ENCODE measurements at places on chromosomes 5 and 9.

DNA sequence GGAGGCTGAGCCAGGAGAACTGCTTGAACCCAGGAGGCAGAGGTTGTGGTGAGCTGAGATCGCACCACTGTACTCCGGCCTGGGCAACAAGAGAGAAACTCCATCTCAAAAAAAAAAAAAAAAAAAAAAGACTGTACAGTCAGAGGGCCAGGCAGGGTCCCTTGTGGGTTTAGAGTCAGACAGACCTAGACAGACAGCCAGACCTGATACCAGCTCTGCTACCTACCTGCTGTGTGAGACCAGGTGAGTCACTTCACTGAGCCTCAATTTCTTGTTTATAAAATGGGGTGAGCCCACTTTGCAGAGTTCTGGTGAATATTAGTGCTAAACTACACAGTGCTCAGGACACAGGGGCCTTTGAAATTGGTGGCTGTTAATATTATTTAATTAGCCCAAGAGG lies 19.7 kb downstream of the TRIM14 start:
- no peak for DNase-seq

DNA sequence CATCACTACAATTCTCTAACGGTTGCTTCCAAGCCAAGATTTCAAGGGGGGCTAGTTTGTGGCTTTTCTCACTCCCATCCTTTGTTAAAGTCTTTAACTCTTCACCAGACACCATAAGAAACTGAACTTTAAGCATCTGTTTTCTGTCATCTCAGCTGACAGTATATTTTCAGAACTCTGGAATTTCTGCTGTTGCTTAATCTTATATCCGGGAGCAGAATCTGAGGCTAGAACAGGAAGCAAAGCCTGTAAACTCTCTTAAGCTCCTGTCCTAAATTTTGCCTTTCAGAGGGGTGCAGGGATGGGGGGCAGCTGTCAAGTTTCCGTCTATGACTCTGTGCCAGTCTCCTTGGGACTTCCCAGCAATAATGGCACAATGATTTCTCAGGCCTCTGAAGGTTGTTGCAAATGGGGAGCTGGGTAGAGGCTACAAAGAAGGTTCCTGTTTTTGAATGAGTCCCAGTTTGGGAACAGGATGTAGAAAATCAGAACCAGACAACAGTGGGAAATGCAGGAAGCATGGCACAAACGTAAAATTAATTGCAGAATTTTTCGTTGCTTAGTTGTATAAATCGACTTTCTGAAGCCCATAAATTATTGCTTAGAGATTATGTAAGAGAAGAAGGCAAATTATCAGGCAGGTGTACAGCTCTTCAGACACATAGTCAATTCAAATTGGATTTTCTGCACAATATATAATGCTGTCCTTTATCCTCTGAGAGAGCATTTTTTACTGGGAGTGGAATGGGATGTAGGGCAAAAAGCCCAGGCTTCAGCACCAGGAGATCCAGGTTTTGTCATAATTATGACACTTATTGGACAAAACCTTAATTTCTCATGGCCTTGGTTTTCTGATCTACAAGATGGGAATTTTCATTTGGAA lies 430.9 kb downstream of the DMAC1 start:
- no peak for DNase-seq

- no peak for DNase-seq
Observed at GRCh38 chr9:26261503-26262330, 583.5 kb upstream of the TUSC1 start.

- DNase-seq, result no peak
Observed at GRCh38 chr5:56561-57290, 35.2 kb upstream of the PLEKHG4B start.

GRCh38 chr5:131230406-131230805 lies 33.4 kb upstream of the CDC42SE2 start:
- no peak for DNase-seq

DNA sequence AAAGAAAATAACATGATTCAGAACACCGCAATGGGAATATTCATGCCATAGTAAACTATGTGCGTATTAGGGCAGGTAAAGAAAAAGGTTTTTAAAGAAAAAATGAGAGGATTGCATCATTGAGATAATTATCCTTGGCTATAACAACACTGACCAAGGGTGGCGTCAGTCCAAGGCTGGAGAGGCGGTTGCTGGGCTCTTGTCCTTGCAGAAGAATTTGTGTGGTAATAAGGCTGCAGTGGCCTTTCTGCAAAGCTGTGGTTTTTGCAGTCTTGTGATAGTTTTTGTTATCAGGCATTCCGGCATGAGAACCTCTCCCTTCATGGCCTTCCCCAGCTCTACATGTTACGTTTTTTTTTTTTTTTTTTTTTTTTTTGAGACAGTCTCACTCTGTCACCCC lies 14.0 kb downstream of the BOD1 start:
- no peak for DNase-seq

DNA sequence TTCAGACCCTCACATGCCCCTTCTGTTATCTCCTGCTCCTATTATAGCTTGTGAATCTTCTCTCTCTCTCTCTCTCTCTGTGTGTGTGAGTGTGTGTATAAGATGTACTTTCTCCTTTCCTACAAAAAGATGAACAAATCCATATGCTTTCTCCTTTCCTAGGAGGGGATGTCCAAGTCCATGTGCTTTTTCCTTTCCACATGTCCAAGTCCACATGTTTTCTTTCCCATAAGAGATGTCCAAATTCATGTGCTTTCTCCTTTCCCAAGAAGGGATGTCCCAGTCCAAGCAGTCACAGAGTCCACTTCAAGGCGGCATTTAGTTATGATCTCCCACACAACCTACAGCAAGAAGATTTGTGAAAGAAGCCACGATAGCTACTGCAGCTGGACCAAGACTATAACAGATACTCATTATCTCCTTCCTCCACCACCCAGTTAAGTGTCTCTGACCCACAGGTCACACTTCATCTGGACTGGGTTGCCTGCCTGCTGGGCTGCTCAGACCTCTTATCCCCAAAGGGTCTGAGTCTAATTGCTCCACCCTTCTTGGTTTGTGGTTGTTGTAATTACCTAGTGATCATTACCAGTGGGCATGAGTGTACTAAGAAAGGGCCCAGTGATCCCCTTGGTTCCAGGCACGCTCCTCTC lies 18.4 kb upstream of the FOXI1 start:
- no peak for DNase-seq

- DNase-seq, result peak; percentile 51
Observed at GRCh38 chr5:7745882-7746610, 104.9 kb downstream of the CFAP90 start.

GRCh38 chr5:107306594-107306993 lies 364.1 kb downstream of the EFNA5 start:
- DNase-seq, result no peak

GRCh38 chr5:127746756-127747155 lies 43.6 kb downstream of the CCDC192 start:
- no peak for DNase-seq

GRCh38 chr5:142587354-142587965 lies 98.4 kb downstream of the FGF1 start:
- DNase-seq, result no peak

DNA sequence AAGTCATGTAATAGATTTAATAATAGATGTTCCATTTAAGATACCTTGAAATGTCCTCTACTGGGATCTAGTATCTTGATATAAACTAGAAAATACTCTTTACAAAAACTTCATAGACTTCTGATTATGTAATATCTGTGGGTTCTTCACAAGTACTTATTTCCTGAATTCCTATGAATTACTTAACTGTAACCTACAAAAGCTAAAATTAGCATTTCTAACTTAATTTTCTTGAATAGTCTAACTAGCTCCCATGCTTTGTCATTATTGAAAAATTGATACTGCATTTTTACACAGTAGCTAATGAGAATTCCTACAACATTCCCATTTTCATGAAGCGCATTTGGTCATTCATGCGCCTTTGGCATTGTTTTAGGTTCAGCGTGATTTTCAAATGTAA lies 1828.2 kb downstream of the MAT2B start:
- no peak for DNase-seq

DNA sequence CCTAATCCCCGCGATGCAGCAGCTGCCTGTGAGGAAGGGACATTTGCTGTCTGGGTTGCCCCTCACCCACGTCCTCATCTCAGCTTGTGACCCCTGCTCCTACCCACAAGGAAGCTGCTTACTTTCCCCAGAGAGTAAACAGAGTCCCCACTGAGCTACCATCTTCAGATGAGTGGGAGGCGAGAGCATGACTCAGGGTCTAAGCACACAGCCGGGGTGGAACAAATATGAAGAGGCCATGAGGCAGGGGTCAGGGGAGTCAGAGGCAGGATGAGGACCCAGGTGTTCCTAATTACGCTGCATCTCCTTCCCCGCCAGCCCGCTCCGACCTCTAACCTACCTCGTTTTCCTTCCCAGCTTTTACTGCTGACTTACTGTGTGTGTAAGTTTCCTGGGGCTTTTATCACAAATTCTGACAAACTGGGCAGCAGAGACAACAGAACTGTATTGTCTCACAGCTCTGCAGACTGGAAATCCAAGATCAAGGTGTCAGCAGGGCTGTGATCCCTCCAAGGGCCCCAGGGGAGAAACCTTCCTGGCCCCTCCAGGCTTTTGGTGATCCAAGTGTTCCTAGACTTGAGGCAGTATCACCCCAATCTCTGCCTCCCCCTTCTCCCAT lies 94.0 kb upstream of the DNAH5 start:
- no peak for DNase-seq

DNA sequence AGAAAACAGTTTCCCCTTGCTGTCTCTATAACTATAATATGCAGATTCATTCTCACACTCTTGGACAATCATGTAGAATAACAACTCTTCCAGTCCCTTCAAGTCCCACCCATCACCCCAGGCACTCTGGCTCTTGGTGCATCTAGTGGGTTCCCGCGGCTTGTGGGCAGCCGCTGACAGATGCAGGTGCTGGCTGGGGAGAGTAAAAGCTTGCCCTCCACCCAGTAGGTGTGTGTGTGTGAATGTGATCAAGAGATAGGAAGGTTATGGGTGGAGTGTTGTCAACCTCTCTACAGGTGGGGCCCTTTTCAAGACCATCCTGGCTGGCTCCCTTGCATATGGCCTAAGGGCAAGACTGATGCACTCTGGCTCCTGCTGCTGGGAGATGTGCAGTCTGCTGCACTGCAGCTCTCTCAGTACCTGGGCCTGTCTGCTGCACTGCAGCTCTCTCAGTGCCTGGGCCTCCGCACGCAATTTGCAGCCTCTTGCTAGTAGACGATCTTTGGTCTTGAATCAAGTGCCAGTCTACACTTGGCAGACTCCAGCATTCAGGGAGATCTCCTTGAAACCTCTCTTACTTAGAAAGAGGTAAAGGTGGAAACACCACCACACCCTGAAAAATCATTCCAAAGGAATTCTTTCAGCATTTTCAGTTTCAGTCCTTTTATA lies 189.7 kb upstream of the GDNF start:
- DNase-seq, result no peak

DNA sequence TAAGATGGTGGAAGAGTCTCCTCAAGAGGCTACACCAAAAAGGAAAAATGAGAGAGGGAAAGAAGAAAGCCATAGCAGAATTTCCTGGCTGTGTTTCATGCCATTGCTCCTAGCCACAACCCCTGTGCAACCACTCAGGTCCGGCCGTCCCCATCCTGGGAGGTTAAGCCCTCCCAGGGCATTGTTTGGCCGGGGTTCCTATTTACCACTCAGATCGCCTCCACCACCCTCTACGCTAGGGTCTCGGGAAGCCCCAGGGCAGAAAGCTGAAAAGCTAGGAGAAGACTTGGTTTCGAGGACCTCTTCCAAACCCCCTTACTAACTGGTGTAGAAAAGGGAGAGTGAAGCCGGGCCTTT lies 715 bp downstream of the RC3H2 start:
- no peak for DNase-seq

DNA sequence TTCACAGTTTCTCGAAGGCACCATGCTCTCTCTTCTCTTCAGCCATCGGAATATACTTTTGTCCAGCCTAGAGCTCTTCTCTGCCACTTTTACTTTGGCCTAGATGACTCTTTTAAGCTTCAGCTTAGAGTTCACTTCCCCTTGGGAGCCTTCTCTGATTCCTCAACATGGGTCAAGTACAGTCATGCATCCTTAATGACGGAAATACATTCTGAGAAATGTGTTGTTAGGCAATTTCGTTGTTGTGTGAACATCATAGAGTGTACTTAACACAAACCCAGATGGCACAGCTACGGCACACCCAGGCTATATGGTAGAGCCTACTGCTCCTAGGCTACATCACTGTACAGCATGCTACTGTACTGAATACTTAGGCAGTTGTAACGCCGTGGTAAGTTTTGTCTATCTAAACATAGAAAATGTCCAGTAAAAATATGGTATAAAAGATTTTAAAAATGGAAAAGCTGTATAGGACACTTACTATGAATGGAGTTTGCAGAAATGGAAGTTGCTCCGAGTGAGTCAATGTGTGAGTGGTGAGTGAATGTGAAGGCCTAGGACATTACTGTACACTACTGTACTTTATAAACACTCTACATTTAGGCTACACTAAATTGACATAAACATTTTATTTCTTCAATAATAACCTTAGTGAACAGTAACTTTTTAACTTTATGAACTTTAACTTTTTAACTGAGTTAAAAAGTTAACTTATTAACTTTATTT lies 15.1 kb upstream of the TNFSF15 start:
- DNase-seq, result no peak

GRCh38 chr5:45017568-45017967 lies 208.8 kb downstream of the MRPS30 start:
- DNase-seq, result no peak

GRCh38 chr9:91067306-91067860 lies 265.8 kb downstream of the SYK start:
- no peak for DNase-seq

GRCh38 chr9:134230942-134231325 lies 66.6 kb upstream of the RNU6ATAC start:
- no peak for DNase-seq

DNA sequence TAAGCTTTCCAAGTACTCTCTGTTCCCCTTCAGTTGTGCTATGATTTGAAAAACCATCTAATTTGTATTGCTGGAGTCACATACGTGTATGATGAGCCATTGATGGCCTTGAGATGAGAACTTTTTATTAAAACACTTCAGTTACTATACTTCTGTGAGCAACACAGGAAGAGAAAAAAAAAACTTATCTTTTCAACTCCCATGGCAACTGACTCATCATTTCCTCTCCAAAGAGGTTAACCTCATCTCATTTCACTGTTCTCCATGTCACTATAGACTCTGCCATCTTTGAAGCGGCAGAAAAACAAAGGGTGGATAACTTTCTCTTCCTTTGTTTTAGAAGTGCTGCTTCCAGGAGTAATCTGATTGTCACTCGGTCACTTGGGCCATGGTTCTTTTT lies 104.3 kb upstream of the PCSK1 start:
- DNase-seq, result no peak

GRCh38 chr5:136891175-136891972 lies 526.0 kb upstream of the TRPC7 start:
- DNase-seq, result no peak

GRCh38 chr9:38004809-38005560 lies 64.0 kb downstream of the SHB start:
- DNase-seq, result no peak

Data from NCI-H1417 treated with DMSO at 0.1 percent for 48 hours (cell line).